ENCODE measurements at places on chromosomes 7 and 10.

GRCh38 chr10:22246680-22247391 lies 29.0 kb upstream of the EBLN1 start:
- no peak for DNase-seq

DNA sequence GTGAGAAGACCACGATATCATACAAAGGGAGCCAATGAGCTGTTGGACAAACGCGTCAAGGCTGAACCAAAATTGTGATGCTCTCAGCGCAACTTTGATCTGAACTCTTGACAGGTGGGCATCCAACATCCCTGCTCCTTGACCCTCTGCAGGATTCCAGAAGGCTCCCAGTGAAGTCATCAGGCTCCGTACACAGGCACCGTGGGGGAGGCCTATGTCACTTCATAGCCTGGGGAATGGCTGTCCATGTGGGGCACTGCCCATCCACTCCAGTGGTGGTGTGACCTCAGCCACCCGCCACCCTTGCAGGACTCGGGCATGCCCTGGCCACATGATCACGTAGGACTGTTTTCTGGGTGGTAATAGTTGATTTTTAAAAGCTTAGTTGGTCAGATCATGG lies 233.8 kb upstream of the GRB10 start:
- DNase-seq, result no peak

- DNase-seq, result peak; percentile 21
Measured at GRCh38 chr7:138097064-138097741, 20.9 kb downstream of the AKR1D1 start.

- no peak for DNase-seq
Measured at GRCh38 chr7:155418941-155419755, 38.8 kb upstream of the EN2 start.

DNA sequence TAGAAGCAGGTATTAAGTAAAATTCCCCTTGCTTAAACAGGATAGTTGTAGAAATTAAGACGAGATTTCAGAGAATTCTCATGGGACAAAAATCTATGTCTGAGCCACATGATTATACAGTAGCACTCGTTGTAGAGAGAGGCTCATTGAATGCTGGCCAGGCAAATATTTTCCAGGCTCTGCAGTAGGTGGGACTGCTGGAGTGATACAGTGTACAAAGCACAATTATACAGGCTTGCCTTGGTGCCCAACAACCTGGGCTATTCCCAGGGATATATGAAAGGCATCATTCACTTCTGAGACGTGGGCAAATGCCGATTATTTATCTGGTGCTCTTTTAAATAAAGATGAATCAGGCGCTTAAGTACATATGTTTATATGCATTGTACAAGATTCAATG lies 380.6 kb downstream of the PHTF2 start:
- no peak for DNase-seq

DNA sequence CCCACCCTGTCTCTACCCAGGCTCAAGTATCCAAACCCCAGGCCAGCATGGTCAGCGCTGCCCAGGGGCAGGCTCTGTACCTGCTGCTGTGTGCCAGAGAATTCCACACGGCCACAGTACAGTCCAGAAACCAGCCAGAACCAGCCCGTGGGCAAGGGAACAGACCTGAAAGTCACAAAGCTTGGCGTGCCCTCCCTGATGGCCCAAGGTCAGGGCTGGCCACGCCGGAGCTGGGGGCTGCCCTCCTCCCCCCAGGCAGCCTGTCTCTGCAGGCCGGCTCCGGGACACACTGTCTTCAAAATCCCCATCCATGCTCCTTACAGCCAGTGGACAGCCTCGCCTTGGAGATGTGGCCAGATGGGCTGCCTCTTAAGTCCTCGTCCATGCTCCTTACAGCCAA lies 78.4 kb downstream of the CTBP2 start:
- DNase-seq, result no peak

- peak; percentile 61 for DNase-seq
Measured at GRCh38 chr7:23654508-23654907, 25.5 kb upstream of the FAM221A start.

GRCh38 chr10:13987446-13987845 lies 343.3 kb downstream of the FRMD4A start:
- DNase-seq, result no peak

GRCh38 chr10:12587451-12587888 lies 238.1 kb downstream of the CAMK1D start:
- no peak for DNase-seq

GRCh38 chr7:121404348-121404747 lies 8.2 kb upstream of the FAM3C start:
- DNase-seq, result no peak

DNA sequence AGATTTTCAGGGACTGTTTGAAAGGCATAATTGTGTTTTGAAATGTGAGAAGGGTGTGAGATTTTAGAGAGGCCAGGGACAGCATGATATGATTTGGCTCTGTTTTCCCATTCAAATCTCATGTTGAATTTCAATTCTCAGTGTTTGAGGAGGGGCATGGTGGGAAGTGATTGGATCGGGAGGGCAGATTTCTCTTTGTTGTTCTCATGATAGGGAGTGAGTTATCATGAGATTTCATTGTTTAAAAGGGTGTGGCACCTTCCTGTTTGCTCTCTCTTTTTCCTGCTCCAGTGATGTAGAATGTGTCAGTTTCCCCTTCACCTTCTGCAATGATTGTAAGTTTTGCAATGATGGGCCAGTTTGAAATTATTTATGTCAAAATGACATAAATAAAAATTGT lies 113.0 kb upstream of the PCDH15 start:
- no peak for DNase-seq

- no peak for DNase-seq
Measured at GRCh38 chr7:4070214-4070613, 611.9 kb upstream of the FOXK1 start.

- no peak for DNase-seq
Measured at GRCh38 chr7:27237735-27238334, 4.8 kb upstream of the EVX1 start.

DNA sequence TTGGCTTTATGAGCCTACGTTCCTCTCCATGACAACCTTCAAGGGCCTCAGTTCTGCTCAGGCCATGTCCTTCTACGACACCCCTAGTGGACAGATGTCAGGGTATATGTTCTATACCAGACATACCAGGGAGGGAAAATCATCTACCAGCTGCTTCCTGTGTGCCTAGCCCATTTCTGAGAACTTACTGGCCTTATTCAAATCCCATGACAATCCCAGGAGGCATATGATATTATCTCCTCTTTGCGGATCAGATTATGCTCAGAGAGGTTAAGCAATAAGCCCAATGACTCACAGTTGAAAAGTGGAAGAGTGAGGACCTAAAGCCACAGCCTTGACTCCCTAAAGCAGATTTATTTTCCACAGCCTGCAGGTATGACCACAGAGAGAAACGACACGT lies 139.3 kb downstream of the GLI3 start:
- DNase-seq, result no peak

DNA sequence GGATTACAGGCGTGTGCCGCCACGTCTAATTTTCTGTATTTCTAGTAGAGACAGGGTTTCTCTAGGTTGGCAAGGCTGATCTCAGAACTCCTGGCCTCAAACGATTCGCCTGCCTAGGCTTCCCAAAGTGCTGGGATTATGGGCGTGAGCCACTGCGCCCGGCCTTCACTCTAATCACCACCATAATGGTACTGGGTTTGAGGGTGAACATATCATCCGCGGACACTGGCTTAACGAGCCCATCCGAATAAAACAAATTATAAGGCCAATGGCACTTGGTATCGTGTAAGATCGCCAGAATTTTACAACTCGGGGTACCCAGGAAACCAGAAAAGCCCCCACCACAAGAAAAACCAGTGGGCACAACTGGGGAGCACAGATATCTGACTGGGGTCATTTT lies 580 bp downstream of the FAM200A start:
- DNase-seq, result no peak

GRCh38 chr10:77400033-77400432 lies 237.6 kb downstream of the KCNMA1 start:
- DNase-seq, result no peak

DNA sequence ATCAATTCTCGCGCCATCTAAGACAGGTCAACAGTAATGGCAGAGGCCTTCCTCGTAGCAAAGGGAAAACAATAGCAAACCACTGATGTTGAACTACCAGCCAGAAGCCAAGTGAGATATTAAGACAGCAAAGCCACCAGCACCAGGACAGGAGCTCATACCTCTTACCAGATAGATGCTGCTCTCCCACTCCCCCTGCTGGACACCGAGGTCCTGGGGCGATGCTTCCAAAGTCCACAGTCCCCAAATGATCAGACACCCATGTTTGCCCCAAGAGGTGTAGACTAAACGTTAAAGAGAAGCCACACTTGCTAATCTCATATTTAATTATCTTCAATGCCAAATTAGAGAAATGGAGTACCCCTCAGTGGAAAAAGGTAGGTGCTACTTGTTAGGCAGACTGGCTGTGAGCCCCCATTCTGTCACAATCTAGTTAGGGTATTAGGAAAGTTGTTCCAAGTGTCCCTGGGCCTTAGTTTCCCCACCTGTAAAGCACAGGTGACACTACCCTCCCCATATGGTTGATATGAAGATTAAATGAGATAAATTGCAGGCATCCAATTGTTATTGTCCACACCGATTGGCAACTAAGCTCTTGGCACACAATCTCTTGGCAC lies 39.9 kb downstream of the TOMM7 start:
- DNase-seq, result peak; percentile 84

- peak; percentile 10 for DNase-seq
Measured at GRCh38 chr10:132149271-132149670, 37.5 kb upstream of the DPYSL4 start.

Data from WTC11 (cell line).